ENCODE measurements at places on chromosomes 4 and X.
A peak's percentile ranks its signal among the peaks of the same experiment; 100 is the strongest.

GRCh38 chr4:113884655-113885054 lies 94.8 kb downstream of the ARSJ start:
- no peak for DNase-seq

GRCh38 chr4:19380600-19380999 lies 871.1 kb upstream of the SLIT2 start:
- DNase-seq, result no peak

DNA sequence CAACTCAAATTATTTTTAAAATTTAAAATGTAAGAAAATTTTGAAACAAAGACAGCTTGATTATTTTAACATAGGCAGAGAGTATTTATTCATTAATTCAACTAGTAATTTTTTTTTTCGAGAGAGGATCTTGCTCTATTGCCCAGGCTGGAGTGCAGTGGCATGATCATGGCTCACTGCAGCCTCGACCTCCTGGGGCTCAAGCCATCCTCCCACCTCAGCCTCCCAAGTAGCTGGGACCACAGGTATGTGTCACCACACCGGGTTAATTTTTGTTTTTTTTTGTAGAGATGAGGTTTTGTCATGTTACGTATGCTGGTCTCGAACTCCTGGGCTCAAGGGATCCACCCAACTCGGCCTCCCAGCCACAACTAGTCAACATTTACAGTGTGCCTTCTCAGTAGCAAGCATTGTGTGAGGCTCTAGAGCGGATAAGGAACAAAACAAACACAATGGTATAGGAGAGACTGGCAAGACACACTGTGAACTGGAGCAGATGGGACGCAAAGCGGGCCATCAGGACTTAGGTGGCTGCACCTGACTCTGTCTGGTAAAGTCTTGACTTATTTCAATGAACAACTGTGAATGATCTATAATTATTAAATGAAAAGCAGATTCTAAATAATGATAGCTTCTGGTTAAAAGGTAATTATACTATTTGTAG lies 21.6 kb downstream of the SETD7 start:
- DNase-seq, result no peak

GRCh38 chr4:104206784-104207183 lies 287.9 kb downstream of the CXXC4 start:
- no peak for DNase-seq

- no peak for DNase-seq
Measured at GRCh38 chr4:165873298-165874071, 448 bp downstream of the TLL1 start.

DNA sequence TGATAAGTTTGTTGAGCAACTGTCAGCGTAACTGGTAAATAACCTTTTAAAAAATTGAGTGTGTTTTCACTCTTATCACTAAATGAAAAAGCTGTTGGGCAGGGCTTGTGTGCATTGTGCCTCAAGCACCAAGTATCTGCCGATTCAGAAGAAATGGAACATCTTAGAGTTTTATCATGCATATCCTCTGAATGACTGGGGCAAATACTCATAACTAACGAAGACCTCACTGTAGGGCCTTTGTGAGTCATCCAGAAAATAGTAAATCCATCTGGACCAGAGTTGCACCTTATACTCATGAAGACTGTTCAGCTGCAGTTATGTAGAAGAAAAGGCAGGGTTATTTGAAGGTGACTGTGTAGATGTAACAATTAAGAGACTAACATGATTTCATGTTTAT lies 222.1 kb downstream of the CAMK2D start:
- DNase-seq, result no peak

DNA sequence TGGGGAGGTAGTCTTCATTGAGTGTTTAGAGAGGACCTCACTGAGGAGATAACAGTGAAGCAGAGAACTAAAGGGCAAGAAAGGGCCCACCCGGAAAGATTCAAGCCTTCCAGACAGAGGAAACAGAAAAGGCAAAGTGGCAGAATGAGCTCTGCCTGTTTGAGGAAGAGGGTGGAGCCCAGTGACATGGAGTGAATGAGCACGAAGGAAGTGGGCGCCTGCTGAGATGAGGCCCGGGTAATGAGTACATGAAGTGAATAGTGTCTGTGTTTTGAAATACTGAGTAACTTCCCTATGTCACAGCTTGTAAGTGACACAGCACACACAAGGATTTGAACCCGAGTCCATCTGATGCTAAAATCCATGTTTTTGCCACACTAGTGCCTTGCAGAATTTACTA lies 32.5 kb upstream of the TLR2 start:
- DNase-seq, result peak; percentile 89

DNA sequence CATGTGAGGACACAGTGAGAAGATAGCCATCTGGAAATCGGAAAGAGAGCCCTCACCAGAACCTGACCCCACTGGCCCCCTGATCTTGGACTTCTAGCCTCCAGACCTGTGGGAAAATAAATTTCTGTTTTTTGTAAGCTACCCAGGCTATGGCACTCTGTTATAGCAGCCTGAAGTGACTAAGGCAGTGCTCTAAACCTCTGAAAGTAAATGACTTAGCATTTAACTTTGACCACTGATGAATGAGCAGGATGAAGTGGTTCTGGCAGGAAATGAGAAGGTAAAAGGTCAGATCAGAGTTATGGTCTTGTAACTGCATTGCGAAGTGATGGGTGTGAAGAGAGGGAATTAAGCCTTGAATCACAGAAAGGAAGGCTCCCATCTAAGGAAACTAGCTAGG lies 17.0 kb downstream of the GPAT3 start:
- DNase-seq, result no peak

DNA sequence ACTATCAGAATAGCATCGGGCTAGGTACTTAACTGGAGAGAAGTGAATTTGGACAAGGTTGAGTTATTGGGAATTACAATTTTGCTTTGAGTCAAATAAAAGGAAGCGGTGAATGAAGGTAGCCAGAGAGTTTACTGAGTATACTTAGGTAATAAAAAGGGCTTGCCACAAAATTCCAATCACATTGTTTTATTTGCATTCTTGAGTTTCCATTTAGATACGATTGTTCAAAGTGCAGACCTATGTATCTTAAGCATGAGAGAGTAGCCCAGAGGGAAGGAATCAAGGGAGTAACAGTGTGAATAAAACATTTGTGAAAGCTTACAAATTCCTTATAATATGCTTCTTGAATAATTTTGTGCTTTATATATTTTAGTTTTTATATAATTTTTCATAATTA lies 102.5 kb upstream of the NDST4 start:
- DNase-seq, result no peak

DNA sequence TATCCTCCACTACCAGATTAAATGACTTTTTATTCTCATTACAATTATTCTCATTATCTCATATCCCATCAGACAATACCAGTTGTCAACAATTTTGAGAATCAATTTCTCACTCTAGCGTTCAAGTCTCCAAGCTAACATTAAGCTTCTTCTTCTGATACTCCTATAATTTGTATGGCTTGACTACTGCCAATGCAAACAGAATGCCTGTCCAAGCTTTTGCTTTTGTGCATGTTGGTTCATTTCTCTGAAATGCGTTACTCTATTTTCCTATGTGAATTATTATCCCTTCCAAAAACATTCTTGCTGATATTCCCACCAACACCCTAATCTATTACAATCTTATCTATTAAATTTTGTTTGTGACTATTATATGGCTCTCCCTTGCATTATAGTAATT lies 1602.3 kb downstream of the C4orf33 start:
- DNase-seq, result no peak

DNA sequence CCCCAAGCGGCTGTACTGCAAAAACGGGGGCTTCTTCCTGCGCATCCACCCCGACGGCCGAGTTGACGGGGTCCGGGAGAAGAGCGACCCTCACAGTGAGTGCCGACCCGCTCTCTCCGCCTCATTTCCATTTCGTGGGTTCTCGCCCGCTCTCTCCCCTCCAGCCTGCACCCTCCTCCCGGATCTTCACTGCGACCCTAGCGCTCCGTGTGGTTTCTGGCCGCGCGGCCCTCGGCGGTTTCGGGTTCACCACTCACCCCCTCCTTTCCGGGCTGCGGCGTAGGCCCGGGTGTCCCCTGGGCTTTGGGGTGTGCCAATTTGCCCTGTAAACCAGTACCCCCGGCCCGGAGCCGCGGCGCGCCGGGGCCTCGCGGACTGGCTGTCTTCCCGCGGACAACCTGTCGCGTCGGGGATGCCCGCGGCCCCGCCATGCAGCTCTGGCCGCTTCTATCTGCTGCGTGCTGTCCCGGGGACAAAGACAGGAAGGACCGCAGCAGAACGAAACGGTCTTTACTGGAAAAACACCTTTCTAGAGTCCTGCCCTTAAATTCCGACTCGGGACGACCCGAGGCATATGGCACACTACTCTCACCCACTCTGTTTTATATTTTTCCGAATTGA lies 737 bp downstream of the FGF2 start:
- DNase-seq, result no peak

GRCh38 chr4:113740857-113741379 lies 20.6 kb downstream of the CAMK2D start:
- no peak for DNase-seq
